Naive thymus-derived CD4-positive, alpha-beta T cell (primary cell): ENCODE measurements at places on chromosomes 5 and 9.

DNA sequence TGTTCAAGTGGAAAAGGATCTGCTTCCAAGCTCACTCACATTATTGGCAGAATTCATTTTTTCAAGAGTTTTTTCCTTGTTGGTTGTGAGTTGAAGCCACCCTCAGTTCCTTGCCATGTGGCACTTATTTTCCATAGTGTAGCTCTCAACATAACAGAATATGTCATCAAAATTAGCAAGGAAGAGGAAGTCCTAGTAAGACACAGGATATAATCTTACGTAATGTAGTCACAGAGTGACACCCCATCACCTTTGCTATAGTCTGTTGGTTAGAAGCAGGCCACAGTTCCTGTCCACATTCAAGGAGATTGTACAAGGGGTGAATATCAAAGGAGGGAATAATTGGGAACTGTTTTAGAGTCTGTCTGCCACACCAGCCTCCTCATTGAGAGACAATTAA lies 15.7 kb downstream of the IRGM start:
- DNase-seq: no peak

GRCh38 chr9:80410106-80410505 lies 838.3 kb downstream of the TLE4 start:
- no peak for DNase-seq

DNA sequence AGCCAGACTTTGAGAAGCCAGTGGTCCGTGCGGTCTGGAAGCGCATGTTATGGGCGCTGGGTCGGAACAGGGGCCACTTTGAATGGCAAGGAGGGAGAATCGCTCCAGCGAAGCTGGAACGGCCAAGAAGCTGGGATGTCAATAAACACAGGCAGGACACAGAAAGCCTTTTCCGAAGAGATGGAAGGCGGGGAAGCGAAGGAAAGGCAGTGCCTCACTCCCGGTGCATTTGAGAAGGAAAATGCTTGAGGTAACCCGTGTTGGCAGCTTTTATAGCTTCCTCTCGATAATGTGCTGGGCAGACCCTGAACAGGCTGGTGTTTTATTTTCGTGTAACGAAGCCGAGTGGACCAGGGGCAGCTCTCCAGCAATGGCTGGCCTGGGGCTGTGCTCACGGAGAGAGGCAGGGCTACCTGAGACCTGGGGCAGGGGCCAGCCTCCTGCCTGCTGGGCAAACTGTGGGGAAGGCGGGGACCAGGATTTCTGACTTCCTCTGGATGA lies 84.2 kb upstream of the SPRY4 start:
- DNase-seq: no peak

DNA sequence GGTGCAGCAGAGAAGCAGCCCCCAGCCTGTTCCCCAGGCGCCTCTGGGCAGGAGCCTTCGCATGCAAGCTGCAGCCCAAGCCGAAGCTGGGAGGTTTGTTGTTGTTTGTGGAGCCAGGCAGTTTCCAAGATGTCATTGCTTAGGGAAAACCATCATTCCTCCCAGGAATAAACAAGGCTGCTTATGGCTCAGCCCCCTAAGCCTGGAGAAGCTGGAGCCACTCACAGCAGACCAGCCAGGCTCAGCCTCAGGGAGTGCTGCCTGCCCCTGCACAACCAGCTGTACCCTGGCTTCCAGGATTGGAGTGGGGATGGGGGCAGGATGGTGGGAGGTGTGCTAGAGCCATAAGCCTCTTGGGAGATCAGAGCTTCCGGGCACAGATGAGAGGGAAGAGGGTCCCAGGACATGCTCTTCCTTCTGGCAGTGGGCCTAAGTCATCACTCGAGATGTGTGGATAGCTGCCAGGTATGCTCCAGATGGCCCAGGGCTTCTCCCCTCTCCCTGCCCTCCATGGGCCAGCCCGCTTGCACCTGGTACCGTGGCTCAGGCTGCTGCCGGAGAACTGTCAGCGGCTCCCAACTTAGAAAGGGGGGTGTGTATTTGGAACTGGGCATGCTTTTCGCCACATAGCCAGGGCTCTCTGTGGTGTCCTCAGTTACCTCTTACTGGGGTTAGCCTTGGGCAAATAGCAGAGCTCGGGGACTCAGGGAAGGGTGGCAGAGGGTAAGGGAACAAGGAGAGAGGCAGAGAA lies 105.2 kb downstream of the RGS3 start:
- DNase-seq: no peak

GRCh38 chr5:67897980-67898379 lies 317.6 kb upstream of the PIK3R1 start:
- DNase-seq: no peak

DNA sequence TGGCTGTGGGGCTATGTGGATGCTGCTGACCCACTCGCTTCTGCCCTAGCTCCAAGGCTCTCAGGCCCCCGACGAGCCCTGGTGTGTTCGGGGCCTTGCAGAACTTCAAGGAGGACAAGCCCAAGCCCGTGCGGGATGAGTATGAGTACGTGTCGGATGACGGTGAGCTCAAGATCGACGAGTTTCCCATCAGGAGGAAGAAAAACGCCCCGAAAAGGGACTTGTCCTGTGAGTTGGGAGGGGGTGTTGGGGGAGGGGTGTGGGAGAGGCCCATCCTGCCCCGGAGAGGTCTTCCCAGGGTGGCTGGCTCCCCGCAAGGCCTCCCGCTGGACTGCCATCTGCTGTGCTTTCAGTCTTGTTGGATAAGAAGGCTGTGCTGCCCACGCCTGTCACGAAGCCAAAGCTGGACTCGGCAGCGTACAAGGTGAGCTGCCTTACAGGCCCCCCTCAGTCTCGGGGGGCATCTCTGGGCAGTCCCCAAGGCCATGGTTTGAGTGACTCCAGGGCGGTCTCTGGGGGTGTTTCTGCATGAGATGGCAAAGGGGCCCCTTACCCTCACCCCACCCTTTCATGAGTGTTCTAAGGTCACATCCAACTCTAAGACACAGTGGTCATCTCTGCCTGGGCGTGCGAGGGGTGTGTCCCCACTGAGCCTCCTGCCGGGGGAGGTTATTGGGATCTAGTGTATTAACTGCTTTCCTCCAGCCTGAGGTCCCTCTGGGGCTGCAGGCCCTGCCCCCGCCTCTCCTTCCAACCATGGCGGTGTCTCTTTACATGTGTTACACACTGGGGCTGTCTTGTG lies 89.5 kb downstream of the PHF2 start:
- DNase-seq: no peak

DNA sequence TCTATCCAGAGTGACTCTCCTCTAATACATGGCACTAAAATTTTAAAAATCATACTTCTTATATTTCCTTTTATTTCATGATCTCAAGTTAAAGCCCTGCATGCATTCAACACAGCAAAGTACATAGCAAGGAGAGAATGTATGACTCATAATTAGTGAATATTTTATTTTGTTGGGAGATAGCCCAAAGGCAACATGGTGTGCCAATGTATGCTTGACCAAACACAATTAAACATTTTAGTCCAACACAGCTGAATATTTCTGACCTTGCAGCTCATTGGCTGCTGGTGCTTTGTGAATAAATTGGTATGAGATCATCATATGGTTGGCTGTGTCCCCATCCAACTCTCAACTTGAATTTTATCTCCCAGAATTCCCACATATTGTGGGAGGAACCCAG lies 103.5 kb downstream of the NPR3 start:
- DNase-seq: no peak

GRCh38 chr5:83720836-83721537 lies at the start of gene HAPLN1:
HAPLN1 (minus strand) TSS chr5:83720855; CDS start chr5:83673523, 47,332 bp downstream.
- DNase-seq: no peak
